ENCODE measurements at places on chromosomes 7 and 10.

DNA sequence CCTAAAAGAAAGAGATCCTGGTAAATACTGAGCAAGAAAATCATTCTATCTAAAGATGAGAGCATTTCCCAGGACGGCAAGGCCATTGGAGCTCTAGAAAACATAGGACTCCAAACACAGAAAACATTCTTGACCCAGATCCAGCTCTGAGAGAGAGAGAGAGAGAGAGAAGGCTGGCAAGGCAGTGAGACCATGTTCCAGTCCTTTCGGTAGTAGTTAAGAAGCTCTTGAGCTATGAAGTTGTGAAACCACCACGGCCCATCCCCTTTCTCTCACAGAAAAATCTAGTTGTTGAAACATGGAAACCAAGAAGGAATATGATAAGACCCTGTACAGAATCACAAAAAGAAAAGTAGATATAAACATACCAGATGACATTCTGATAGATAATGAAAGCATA, 212.4 kb upstream of the NPSR1 start:
- DNase-seq = no peak

GRCh38 chr7:100372256-100372655, 1.0 kb upstream of the PILRA start:
- no peak for DNase-seq

DNA sequence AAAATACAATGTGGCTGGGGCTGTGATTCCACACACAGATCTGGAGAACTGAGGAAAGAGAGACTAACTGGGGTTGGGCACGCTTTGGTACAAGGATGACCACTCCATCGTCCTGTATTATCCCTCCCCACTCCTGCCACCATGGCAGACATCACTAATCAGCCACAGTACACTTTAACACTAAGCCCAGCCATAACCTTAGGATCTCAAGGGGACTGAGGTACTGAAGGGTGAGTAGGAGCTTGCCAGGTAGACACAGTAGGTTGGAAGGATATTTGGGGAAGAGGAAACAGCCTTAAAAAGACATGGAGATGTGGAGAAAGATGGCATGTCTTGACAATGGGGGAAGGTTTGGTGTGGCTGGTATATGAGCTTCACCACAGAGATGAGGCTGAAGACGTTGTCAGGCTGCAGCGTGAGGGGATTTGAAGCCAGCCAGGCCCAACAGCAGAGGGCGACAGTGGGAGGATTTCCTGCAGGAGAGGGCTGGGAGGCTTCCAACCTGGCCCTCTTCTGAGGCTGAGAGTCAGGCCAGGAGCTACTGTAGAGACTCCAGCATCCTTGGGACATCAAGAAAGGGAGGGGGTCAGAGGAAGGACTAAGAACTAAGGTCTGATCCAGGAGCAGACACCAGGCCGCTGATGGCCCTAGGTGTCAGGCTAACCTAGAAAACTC, 58.6 kb upstream of the COL13A1 start:
- no peak for DNase-seq

- DNase-seq = no peak
Observed at GRCh38 chr10:26468700-26469099, 30.6 kb downstream of the APBB1IP start.

Measured in putamen (tissue), 1 donor.